ENCODE measurements at places on chromosomes 3 and 15. TPM values are rescaled to one million over a fixed set of nuclear protein-coding genes. Genes with fewer than 3 reads are reported as not detected.

- DNase-seq = no peak
Observed at GRCh38 chr15:62153228-62153627, 11.9 kb downstream of the C2CD4B start.

DNA sequence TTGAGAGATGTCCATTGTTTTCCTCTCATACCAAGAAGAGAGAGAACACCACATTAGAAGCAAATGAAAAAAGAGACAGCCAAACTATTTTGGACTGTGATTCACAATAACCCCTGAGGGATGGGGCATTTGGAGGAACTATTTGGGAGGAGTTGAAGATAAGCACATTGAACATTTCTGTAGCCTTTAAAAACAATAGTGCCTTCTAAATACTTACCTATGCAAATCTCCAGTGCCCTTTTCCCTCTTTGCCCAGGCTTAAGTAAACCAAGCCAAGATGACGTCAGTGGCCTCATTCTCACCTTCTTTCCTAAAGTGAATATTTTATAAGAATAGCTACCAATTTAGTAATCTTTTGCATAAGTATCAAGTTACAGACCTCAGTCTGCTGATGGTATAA lies 89.7 kb upstream of the COL8A1 start:
- DNase-seq = no peak

GRCh38 chr15:44261007-44261706 lies 27.4 kb upstream of the GOLM2 start:
- DNase-seq = no peak

GRCh38 chr3:48555949-48556795 lies 431 bp downstream of the PFKFB4 start:
- DNase-seq = no peak

Gene RTP1
- not detected for total RNA-seq

- DNase-seq = no peak
Observed at GRCh38 chr3:124768812-124769211, 38.6 kb downstream of the UMPS start.

All from Panc1 (cell line).